ENCODE measurements at places on chromosomes 7 and 10.
A peak's percentile ranks its signal among the peaks of the same experiment; 100 is the strongest.

DNA sequence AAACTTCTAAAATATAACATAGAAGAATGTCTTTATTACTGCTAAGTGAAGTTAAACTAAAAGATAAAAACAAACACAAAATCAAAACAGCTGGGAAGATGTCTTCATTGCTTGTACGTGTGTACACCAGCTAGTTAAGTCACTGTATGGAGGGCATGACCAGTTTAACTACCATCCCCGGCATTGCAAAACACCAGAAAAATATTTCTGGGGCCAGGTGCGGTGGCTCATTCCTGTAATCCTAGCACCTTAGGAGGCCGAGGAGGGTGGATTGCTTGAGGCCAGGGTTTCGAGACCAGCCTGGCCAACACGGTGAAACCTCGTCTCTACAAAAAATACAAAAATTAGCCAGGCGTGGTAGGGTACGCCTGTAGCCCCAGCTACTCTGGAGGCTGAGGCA, 19.2 kb upstream of the C7orf33 start:
- DNase-seq: no peak

DNA sequence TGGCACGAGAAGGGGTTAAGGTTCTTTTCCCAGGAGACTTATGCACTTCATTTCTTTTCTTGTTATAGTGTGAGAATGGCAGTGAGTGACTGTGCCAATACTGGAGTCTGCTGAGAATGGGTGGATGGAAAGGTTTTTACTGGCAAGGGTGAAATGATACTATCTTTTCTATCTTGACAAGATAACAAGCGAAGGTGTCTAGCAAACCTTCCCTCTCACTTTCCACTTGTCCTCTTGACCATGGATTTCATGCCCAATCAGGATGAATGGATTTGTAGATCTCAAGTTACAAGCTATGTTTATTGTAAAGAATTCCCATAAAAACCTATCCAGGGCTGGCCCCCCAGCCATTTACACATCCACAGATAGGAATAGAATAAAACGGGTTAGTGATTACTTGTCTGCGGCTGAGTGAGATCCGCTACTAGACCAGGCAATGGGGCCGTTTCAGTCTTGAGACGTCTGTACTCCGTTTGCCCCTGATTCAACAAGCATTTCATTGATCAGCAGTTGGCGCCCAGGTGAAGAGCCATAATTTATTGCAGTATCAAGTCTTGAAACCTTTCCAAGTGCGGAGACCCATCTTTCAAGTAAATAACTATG, 152.6 kb downstream of the PRKCQ start:
- DNase-seq: no peak

- DNase-seq: no peak
Observed at GRCh38 chr10:61623161-61623560, 39.6 kb upstream of the CABCOCO1 start.

GRCh38 chr10:12181065-12181775, 14.5 kb downstream of the NUDT5 start:
- no peak for DNase-seq

DNA sequence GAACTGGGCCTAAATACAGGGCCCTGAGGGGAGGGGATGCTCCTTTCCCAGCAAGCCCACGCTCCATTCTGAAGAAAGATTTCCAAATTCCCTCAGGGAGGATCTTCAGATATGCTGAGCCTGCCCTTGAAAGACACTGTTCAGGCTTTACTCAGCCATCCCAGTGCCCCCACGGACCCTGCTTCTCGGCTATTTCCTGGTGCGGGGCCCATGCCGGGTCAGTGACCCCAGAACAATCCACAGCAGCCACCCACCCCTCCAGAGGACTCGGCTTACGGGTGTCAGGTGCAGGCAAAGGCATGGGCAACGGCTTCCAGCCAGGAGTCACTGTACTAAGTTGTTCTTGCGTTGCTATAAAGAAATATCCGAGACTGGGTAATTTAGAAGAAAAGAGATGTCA, 137.1 kb downstream of the OAT start:
- no peak for DNase-seq

DNA sequence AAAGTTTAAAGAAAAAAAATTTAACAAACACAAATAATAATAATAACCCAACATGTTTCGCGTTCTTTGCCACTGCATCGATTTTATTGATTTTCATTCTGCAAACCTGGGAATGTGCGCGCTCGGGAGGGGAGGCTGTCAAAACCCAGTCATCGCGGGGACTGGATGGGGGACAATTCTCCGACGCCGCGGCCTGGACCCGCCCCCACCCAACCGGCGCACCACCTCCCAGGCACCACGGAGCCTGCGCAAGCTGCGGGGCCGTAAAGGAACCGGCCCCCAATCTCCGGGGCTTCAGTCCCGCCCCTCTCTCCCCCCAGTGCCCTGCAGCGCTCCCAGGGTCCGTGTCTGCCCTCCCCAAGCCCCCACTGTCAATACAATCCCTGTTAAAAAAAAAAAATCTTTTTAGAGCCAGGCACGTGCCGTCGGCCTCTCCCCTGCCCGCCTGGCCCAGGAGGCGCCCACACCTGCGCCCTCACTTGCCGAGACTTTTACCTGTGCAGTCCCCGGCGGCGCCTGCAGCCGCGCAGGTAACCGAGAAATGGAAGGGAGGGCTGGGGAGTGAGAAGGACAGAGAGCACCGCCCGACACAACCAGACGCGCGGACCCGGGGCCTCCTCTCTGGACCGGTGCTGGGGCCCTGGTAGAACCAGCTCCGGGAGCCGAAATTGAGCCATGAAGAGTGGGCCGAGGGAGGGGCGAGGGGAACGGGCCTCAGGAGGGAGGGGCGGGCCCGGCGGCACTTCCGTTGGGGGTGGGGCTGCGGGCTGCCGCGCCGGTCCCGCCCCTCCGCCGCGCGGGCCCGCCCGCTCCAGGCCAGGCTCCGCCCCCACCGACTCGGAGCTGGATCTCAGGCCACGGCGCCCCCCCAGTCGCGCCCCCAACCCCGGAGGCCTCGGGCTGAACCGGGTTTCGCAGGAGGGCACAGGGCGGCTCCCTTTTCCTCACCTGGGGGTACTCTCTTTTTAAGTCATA, 7.6 kb upstream of the ZNF503 start:
- DNase-seq: peak; percentile 94

GRCh38 chr10:74634995-74635536, 191.3 kb upstream of the KAT6B start:
- DNase-seq: no peak

- no peak for DNase-seq
Observed at GRCh38 chr7:25103773-25104172, 21.3 kb downstream of the CYCS start.

All from iPS-NIHi11 (cell line).